Right lung (tissue), 10 donors: ENCODE measurements at places on chromosomes 7 and 10.

- peak; percentile 77 for DNase-seq
Measured at GRCh38 chr10:22927661-22928403, at the start of gene ARMC3. ARMC3 (plus strand) TSS chr10:22928053; CDS start chr10:22931997, 3,944 bp downstream.

GRCh38 chr10:58641708-58642107, 129.0 kb downstream of the BICC1 start:
- no peak for DNase-seq

- peak; percentile 61 for DNase-seq
Measured at GRCh38 chr10:101120884-101121653, 10.0 kb upstream of the TLX1 start.

DNA sequence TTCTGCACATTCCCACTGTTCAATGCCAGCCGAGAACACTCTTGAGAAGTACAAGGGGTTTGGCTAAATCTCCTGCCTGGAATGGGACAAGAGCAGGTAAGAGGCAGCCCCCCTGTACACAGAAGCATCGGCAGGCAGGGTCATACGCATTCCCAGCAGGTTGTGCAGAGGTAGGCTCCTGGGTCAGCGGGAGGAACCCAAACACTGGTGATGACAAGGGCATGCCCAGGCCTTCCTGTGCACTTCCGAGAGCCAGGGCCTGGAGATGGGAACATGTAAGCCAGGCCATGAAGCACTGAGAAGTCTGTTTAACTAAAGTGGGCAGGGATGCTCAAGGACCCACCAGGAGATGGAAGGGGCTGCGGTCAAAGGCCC, 130.3 kb upstream of the CHST15 start:
- no peak for DNase-seq

DNA sequence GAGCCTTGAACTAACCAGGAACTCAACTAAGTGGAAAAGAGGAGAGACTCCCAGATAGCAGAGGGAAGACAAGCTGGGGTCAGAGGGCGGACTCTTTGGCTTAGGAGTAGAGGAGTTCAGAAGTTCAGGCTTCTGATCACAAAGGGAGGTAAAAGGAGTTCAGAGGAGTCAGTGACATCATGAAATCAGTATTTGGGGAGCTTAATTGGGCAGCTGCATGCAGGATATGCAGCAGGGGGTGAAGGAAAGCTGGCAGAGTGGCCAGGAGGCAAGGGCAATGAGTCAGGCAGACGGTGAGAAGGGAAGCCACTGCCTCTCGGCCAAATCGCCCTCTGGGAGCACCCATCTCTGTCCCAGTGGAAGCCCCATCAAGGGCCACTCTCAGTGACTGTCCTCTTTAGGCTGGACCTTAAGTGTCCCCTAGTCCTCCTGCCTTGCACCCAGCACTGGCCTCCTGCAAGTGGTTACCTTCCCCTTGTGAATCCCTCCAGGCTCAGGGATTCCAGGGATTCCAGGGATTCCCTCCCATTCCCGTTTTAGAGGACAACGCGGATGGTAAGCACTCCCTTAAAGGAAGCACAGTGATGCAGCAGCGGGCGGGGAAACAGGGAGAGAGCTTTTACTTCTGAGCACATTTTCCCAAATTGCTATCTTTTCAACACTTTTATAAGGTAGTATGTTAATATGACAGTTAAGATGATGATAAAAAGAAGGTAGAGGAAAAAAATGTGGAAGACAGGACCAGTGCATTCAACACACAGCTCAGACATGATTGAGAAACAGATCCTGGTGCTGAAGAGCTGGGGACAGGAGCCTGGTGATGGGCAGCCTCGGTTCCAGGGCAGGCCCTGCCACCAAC, 72.6 kb downstream of the KCNMA1 start:
- DNase-seq: no peak

DNA sequence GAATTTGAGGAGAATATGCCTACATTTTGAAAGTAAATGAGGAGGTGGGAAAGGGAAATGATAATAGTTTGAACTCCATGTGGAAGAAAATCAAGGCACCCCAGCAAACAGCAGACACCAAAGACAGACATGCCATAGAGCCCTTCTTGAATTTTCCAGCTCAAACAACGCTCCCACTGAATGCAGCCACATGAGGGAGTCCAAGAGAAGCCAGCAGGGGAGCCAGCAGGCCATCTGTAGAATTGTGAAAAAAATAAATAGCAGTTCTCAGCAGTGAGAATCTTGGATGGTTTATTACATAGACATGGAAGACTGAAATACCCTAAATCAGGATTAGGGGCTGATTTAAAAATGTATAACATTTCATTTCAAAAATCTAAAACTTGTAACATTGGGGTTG, 1567.3 kb upstream of the LRRTM3 start:
- no peak for DNase-seq

GRCh38 chr10:26488344-26488743, 50.2 kb downstream of the APBB1IP start:
- no peak for DNase-seq

DNA sequence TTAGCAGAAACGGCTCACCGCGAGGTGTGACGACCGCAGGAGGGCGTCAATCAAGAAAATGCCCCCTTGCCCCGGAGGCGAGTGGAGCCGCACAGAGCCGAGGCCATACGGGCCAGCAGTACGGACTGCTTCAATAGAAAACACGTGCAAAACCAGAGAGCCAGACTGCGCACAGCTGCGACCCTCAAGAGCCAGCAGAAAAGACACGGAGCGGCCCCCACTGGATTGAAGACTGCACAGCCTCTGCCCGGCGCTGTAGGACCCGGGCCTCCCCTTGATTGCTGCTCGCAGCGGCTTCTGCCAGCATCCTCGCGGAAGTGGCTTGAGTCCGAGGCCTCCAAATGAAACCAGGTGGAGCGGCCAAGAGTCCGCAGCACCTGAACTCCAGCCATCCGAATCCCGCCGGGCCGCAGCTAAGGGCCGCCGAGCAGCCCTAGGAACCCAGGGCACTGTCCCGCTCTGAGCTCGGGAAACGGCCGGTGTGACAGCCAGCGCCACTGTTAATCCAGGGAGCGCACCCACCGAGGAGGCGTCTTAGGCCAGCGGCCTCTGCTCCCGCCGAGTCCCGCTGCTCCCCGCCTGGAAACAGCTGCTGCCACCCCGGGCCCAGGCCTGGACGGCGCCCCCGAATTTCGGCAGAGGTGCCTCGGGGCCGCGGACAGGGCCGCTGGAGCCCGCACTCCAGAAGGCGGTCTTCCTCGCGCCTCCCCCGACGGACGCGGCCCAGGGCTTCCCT, 660 bp upstream of the HHEX start:
- no peak for DNase-seq

DNA sequence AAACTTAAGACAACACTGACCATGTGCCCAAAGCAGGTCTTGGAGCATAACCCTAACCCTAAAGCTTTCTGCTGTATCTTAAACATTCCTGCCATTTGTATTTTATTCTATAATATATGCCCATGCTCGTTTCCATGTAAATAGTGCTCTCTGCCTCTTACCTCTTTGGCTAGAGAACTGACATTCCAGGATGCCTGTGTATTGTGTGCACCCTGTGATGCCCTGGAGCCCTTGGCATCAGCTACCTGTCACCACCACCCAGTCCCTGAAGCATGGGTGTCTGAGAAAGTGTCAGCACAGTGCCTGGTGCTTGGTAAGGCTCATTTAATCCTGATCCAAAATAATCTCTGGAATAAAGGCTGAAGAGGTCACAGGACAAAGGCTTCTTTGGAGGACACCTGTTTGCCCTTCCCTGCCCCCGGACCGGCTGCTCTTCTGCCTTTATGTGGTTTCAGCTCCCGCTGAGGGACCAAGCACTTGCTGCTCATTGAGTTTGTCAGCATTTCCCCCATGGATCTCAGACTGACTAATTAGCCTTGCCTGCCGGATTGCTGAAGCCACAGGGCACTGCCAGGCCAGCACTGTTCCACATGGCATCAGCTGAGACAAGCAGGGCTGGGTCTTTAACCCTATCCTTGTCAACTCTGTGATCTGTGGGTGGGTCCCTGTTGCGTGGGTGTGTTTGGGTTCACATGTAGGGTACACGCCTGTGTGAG, 139.1 kb upstream of the SORCS3 start:
- DNase-seq: no peak

DNA sequence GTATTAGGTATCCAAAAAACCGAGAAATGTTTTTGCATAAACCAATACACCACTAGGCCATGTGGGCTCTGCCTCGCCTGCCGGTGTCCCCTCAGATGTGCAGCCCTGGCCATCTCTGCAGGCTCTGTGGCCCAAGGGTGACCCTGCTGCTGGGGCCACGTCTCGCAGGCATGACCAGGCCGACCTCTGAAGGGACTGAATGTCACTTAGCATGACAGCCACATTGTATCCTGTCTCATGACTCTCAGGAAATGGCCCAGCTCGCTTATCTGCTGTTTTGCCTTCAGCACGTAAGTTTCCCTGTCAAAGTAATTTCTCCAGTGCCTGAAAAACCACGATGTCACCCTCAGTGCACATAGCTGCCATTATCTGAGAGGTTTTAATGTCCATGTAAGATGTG, 49.5 kb upstream of the ZNF32 start:
- DNase-seq: no peak

DNA sequence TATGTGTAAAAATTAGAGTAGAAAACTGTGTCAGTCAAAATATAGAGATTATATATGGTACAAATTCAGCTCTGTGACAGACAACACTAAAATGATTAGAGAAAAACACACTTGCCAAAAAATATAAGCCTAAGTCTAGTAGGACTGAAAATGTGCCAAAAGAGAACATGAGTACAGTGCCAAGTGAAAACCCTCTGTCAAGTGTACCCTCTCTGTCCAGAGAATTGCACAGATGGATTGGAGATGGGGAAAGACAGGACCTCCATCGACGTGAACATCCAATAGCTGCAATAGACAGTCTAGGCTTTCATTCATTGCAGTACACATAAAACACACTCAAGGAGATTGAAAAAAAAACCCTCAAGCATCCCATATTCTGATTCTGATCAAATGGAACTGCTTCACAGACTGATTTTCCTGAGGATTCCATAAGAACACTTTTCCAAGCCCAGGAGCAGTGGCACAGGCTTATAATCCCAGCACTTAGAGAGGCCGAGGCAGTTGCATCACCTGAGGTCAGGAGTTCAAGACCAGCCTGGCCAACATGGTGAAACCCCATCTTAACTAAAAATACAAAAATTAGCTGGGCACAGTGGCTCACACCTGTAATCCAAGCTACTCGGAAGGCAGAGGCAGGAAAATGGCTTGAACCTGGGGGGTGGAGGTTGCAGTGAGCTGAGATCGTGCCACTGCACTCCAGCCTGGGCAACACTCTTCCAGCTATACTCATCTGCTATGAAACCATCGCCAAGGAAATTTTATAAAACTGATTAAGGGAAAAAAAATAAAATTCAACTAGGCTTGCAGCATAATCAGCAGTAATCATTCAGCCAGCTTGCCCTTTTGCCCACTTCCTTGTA, 110.0 kb upstream of the TRIM24 start:
- no peak for DNase-seq

GRCh38 chr10:54826994-54827560, 26.0 kb upstream of the PCDH15 start:
- DNase-seq: no peak

- no peak for DNase-seq
Measured at GRCh38 chr10:108902619-108903285, 1020.6 kb downstream of the XPNPEP1 start.

- no peak for DNase-seq
Measured at GRCh38 chr10:103114876-103115275, 78.2 kb downstream of the NT5C2 start.

DNA sequence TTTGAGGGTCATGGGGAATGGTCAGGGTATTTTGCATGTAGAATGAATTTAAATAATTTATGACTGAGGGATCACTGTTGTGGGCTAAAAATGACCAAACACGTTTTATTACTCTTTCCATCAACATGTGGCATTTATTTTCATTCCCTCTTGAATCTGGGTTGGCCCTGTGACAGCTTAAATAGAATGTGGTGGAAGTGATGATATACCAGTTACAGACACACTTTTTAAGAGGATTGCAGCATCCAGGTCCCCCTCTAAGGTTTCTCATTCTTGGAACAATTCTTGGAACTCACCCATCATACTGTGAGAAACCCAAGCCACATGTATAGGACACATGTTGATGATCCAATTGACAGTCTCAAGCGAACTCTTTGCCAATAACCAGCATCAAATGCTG, 272.4 kb downstream of the ETV1 start:
- no peak for DNase-seq

- no peak for DNase-seq
Measured at GRCh38 chr10:109774121-109774440, 149.2 kb downstream of the XPNPEP1 start.

- no peak for DNase-seq
Measured at GRCh38 chr7:45585628-45586027, 11.5 kb downstream of the ADCY1 start.

GRCh38 chr10:80288849-80289248, 609 bp downstream of the MAT1A start:
- no peak for DNase-seq

DNA sequence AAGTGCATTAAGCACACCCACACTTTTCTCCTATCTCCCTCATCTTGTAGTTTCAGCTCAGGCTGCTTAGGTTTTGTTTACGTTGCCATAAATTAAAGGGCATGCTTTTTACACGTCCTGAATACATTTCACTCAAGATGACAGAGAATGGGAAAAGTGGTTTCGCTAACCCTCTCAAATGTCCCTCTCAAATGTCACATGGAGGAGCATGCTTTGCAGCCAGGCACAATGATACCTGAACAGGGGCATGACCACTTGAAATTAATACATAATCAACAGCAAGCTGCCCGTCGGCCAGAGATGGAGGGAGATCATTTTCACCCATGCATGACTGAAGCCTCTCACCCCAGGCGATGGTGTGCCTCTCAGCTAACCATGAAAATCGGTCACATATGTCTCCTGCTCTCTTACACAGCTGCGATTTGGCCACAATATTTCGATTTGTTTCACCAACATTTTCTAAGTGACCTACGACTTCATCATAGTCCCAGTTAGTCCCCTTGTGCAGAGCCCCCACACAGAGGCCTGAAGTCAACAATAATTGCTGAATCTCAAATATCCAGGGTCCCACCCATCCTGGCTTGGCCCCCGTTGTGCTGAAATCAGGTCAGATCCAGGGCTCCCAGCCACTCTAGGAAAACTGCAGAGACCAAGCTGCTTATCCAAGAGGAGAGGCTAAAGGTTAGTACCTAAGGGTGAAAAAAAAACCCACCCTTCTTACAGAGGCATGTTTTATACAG, 373.9 kb upstream of the NFE2L3 start:
- no peak for DNase-seq

DNA sequence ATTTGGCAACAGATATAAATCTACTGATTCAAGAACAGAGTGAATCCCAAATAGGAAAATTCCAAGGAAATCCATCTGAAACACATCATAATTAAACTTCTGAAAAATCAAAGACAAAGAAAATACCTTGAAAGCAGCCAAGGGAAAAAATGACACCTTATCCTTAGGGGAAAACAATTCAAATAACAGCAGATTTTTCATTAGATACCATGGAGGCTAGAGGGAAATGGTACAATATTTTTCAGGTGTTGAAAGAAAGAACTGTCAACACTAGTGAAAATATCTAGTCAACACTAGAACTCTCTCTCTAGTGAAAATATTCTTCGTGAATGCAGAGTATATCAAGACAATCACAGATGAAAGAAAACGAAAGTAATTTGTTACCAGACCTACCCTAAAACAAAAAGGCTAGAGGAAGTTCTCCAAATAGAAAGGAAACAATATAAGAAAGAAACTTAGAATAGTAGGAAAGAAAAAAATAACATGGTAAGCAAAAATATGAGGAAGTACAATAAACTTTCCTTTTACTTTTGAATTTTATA, 5.7 kb upstream of the FAM241B start:
- DNase-seq: no peak
